ENCODE measurements at places on chromosomes 2 and 18. TPM values are rescaled to one million over a fixed set of nuclear protein-coding genes. Genes with fewer than 3 reads are reported as not detected.

GRCh38 chr2:180823546-180824141, 156.8 kb upstream of the UBE2E3 start:
- DNase-seq = peak; percentile 5

DNA sequence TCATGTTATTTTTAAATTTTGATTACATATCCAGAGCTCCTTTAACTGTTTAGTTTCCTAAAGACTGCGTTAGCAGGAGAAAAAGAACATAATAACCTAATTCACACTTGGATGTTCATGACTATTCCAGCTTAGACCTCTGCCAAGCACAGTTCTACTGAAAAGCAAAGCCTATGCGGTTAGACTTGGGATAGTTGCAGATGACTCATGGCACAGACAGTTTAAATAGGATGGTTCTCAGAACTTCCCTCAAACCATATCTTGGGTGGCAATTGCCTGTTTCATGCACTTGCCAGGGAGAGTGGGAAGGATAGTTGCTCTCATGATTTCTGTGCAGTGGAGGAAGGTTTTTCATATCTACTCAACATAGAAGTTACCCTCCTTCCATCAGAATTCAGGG, 149.7 kb upstream of the KLHL29 start:
- peak; percentile 27 for DNase-seq

GRCh38 chr2:184558713-184559464, 39.4 kb upstream of the ZNF804A start:
- DNase-seq = no peak

DNA sequence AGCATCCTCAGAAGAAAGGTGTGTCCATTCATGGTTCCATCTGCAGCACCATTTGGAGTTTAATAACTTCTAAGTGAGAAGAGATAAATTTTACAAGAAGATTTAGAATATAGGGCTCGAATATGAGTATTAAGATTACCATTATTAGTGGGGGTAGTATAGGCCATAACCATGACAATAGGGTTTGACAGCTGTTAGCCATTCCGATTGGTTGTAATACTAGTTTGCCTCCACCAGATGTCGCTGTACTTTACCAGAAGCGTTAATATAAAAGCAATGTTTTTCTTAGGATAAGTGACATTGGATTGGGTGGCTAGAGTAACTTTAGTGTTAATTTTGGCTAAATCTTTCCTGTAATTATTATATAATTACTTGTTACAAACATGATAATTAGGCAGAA, 107.5 kb upstream of the SRD5A2 start:
- no peak for DNase-seq

DNA sequence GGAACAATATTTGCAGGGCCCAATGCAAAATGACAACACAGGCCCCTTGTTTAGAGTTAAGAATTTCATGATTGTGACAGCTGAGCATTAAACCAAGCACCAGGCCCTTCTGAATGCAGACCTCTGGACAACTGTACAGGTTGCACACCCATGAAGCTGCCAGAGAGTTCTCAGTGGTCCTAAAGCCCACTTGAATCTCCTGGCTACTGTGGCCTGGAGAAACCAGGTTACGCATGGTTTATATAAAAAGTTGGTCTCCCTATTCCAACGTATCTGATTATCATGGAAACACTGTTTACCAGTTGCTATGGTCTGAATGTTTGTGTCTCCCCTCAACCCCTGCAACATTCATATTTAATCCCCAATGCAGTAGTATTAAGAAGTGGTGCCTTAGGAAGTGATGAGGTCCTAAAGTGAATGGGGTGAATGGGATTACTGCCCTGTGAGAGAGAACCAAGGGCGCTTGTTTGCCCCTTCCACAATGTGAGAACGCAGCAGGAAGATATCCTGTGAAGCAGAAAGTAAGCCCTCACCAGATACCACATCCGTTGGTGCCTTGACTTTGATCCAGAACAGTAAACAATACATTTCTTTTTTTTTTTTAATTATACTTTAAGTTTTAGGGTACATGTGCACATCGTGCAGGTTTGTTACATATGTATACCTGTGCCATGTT, 48.0 kb upstream of the ANXA4 start:
- DNase-seq = no peak

DNA sequence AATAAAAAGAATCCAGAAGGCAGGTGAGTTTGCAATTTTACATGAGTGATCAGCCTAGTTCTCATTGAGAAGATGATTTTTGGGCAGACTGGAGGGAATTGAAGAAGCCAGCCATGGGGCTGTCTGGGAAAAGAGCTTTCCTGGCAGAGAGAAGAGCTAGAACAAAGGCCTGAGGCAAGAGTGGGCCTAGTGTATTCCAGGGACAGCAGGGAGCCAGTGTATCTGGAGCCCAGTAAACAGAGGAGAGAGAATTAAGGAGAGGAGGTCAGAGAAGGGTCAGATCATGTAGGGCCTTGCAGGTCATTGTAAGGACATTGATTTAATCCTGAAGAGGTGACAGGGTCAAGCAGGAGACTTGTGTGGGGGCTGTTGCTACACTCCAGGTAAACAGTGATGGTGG, 195.8 kb downstream of the SATB2 start:
- DNase-seq = no peak

- DNase-seq = peak; percentile 22
Observed at GRCh38 chr2:69946351-69947324, 14.8 kb downstream of the ASPRV1 start.

DNA sequence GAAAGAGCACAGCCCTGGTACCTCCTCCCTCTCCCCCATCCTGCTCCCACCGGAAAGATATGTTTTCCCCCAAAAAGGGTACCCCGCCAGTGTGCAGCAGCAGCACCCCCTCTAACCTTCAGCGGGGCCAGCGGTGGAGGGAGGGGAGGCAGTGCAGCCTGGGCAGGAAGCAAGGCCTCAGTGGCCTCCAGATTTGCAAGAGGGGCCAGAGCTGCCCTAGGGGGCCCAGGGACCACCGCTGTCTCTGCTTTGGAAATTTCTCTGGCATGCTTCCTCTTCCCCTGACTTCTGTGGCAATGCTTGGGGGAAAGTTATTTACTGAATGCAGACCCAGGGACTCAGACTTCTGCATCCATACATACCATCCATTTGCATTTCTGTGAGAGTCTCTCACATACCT, 111.5 kb downstream of the KLHL29 start:
- no peak for DNase-seq

DNA sequence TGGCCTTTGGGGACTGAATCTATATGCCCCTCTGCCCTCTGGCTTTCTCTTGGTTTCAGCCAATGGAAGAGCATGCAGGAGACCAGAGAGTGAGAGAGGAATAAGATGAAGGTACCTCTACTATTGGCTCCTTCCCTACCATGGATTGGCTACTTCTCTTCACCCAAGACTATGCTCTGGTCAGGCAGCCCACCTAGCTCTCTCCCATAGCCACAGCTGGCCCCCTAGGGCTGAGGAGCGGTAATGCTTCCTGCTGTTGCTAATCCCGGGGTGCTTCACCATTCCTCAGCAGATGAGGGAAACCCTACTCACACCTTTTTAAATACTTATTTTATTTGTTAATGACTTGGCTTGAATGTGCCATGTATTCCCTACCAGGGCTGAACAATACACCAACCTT, 142.4 kb downstream of the MREG start:
- no peak for DNase-seq

GRCh38 chr2:198283146-198283545, 478.8 kb downstream of the PLCL1 start:
- DNase-seq = no peak

DNA sequence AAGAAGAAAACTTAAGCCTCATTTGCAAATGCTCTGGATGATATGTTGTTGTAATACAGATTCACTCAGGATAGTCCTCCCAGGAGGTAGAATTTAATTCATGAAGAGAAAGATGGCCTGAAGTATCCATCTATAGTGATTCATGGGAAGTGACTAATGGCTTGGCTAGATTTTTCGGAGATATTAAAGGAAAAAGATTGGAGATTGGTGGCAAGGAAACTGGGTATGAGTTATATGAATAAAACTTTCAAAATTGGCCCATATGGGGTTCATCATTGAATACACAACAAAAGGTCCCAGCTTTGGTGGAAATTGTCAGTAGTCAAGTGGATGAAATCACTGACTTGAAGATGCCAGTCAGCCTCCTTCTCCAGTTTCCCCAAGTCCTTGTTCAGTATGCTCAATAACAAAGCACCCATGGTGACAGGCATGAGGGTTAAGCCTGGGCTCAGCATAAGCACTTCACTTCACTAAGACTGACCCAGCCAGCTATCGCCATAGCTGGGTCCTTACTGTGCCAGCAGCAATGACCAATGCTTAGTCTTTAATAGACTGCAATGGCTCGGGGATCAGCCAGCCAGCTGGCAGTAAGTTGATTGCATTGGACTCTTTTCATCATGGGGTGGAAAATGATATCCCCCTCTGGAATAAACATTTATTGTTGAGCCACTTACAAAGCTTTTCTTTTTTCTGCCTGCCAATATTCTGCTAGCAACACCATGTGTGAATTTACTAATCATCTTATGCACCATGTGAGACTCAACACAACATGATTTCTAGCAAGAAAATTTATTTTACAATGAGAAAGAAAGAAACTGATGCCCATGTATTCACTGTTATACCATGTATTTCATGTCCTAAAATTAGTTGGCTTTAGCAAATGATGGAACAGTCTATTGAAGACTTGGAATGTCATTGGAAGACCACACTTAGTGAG, 176.6 kb upstream of the TACR1 start:
- DNase-seq = peak; percentile 24

- DNase-seq = no peak
Observed at GRCh38 chr2:16626497-16626896, 39.1 kb downstream of the CYRIA start.

DNA sequence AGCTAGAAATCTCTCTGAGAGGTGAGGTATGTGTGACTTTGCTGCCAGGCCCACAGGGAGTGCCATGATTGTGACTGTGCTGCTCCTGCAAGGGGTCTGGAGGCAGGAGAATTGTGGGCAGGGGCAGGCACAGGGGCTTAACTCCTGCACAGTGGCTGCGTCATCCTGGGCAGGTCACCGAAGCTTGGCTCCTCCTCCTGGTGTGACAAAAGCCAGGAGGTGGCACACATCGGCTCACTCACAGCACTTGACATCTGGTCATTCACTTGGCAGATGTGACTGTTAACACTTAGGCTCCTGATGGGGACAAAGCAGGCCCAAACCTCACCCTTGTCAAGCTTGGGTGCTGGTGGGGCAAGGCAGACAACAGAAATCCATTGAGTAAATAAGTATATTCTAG, 36.4 kb upstream of the GLI2 start:
- DNase-seq = no peak

DNA sequence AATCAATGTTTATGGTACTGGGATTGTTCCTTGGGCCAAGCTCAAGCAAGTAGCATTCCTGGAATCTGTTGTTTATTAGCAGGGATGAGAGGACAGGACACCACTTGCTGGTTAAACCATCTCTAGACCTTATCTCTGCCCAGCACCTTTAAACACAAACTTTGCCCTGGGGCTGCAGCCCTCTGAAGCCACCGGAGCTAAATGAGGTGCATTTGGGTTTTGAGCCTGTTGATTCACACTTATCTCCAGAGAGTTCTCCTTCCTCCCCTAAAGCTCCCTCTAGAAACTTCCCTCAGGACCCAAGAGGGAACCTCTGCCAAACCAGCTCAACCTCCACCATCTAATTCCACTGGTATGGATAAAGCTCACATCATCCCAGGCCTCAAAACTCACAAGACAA, 94.8 kb upstream of the EPAS1 start:
- DNase-seq = no peak

DNA sequence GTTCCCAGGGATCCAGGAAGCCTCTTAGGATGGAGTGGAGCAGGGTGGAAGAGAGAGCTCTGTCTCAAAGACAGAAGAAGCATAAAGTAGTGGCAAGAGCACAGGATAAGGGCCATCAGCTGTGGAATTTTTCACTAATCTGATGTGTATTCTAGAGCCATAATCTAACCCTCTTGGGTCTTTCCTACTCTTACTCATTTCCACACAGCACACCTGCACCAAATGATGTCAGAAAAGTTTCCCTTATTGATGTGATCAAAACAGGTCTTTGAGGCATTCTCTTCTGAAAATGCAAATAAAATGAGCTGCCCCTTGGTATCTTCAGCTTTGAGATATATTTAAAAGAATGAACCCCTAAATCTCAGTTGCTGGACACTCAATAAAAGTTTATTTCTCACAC, 415.1 kb upstream of the CHST9 start:
- DNase-seq = no peak

- DNase-seq = no peak
Observed at GRCh38 chr2:110770404-110770958, 38.1 kb downstream of the ACOXL start.

DNA sequence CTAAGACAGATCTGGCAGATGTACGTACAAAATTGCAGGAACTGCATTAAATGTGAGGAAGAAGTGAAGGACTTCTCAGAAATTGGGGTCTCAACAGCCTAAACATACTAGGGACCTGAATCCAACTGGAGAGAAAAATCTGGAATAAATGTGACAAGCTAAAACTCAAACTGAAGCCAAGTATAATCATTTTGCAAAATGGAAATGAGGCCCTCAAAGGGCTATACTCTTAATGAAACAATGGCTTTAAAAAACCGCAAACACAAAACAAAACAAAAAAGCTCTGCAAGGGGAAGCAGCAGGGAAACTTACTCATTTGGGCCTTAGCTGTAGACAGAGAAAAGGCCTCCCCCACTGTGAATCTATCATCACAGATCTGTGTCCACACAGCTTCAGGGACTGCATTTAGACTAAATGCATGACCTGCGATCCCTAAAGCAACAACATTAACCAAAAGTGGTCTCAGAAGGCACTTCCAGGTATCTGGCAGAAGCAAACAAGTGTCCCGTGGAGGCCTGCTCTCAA, 63.2 kb downstream of the CCBE1 start:
- DNase-seq = no peak

MOGAT1 gene
- not detected for polyA plus RNA-seq

CIB4 gene
- polyA plus RNA-seq = not detected

CHCHD5 gene
- 8.1 TPM for polyA plus RNA-seq

IL37 gene
- polyA plus RNA-seq = not detected

SRD5A2 gene
- 0.01 TPM for polyA plus RNA-seq

TPRKB gene
- polyA plus RNA-seq = 16.0 TPM

SIX3 gene
- not detected for polyA plus RNA-seq

TMEM163 gene
- not detected for polyA plus RNA-seq

ZNF521 gene
- polyA plus RNA-seq = 29.3 TPM

BCL2 gene
- 0.16 TPM for polyA plus RNA-seq

C18orf63 gene
- polyA plus RNA-seq = not detected

DYNAP gene
- not detected for polyA plus RNA-seq
